ENCODE measurements at places on chromosomes 1 and 21. TPM values are rescaled to one million over a fixed set of nuclear protein-coding genes. Genes with fewer than 3 reads are reported as not detected.

DNA sequence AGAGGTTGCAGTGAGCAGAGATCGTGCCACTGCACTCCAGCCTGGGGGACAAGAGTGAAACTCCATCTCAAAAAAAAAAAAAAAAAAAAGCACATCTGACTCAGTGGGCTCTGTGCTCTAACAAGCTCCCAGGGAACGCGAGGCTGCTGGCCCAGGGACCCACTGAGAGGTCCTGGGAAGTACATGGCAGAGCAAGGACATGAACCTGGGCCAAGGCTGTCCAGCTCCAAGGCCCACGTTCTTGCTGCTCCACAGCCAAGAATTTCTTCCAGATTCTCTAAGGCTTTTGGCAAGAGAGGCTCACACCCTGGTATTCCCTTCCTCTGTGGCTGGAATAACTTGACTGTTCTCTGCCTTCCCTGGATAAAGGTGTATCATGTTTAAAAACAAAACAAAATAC lies 15.4 kb upstream of the AGTRAP start:
- peak; percentile 52 for DNase-seq

STUM gene
- total RNA-seq = 4.7 TPM

- no peak for DNase-seq
These were observed 643.0 kb downstream of the KIF26B start for GRCh38 chr1:245797592-245798348.

POGK gene
- total RNA-seq = 15.9 TPM

DNA sequence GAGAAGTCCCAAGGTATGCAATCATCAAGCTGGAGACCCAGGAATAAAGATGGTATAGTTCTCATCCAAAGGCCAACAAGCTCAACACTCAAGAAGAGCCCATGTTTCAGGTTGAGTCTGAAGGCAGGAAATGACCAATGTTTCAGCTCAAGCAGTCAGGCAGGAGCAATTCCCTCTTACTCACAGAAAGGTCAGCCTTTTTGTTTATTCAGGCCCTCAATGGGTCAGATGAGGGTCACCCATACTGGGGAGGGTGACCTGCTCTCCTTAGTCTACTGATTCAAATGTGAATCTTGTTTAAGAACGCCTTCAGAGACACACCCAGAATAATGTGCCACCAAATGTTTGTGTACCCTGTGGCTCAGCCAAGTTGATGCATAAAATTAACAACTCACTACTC lies 262.4 kb downstream of the USP25 start:
- no peak for DNase-seq

TINAGL1 gene
- total RNA-seq = 31.8 TPM

DNA sequence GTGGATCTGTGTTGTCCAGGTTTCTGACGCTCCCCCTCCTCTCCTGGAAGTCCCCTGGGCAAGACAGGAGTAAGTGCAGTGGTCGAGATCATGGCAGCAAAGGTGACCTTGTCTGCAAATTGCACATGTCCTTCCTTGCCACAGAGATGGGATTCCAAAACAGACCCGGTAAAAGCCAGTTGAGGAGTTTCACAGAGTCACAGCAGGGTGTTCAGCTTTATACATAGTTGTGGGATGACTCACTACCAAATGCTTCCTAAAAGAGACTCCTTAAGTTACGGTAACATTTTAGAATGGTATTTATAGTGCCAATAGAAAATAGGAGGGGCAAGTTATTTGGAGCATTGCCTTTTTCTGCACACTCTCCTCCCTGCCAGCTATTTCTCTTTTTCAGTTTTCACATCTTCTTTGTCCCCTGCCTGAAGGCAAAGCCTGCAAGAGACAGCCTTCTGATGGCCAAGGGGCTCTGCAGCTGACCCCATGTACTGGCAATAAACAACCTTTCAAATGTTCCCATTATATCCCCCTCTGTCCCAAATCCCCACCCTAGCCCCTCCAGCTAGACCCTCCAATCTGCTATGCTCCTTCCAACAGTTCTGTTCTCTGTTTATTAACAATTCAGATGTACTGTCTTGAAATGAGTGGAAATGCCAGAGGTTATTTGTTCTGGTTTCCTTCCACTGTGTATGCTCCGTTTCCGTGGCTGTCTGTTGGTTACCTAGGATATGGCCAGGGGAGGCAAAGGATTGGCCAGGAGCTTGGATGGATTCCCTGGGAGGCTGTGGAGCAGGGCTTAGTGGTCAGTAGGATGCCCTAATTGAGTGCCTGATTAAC lies 115.0 kb downstream of the TGFB2 start:
- DNase-seq = peak; percentile 92

TNFRSF1B gene
- total RNA-seq = 8.8 TPM

RGSL1 gene
- not detected for total RNA-seq

DNA sequence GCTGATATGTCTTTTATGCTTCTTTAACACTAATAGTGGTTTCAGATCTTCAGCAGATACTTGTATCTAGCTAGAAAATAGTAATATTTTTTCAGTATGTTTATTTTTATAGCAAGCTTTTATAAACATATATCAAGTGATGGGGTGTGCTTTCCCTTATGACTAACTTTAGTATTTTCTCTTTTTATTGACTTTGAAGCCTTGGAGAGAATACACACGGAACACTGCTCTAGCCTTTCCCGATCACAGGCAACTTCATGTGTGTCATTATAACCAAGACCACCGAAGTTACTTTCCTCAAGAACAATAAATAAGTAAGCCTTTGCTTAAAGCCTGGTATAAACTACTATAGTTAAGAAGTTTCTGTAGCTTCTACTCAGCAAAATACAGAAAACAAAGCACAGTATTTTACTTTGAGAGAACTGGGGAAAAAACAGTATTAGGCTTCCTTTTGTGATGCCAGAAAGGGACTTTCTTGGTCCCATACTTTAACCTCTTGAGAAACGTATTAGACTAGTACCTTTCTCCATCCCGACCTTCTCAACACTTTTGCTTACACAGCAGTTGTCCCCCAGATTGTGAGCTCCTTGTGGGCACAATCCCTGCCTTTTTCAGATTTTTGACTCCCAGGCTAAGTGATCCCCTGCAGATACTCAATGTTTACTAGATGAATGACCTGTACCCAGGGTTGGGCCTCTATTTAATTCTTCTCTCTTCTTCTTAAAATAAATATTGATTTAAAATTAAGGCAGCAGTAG lies 3.3 kb downstream of the ADSS2 start:
- DNase-seq = no peak

DNA sequence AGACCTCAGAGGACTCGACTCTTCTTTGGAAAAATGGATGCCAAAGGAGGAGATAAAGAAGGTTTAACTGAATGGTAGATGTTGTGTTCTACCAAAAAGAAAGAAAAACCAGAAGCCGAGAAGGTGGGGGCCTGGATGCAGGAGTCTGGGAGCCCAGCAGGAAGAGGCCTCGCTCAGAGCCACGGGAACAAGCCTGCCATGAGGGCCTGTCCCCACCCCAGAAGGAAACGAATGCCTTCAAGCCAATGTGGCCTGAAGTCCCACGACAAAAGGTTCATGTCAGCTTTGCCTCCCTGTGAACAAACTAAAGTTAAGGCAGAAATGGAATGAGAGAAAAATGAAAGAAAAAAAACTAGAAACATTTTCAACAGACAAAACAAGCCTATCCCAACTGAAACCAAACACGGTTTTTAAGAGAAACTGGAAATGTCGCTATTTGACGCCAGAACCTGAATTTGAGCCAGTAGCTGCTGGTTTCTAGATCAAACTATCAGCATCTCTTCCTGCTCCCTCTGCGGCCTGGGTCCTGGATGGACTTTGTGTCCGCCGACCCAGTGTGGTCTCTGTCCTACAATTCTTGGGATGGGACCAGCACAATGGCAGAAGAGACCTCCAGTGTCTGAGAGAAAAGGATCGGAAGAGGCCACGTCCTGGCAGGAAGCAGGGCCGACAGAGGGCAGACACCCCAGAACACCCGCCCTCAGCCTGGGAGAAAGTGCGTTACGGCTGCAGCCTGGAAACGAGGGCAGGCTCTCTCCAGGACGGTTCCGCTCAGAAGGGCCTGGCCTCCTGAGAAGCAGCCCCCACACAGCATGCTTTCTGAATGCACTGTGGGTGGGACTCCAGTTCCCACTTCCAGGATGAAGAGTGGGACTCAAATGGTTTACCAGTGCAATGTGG lies 35.2 kb downstream of the SLC45A1 start:
- peak; percentile 70 for DNase-seq

RSPH1 gene
- total RNA-seq = 0.04 TPM

SELL gene
- total RNA-seq = 0.84 TPM

YY1AP1 gene
- total RNA-seq = 60.6 TPM

DNA sequence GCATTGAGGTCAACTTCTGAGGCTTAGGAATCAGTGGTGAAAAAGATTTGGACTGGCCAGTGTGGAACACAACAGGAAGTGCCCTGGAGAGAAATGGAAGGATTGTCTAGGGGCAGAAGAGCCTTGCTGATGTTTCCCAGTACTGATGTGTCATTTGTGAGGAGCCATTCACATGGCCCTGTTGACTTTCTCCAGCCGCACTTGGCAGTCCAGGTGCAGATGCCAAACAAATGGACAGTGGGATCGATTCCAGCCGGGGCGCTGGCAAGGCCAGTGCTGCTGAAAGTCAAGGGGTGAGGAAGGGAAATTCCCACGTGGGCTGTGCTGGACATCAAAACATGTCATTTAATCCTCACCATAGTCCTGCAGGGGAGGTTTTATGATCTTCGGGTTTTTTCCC lies 4.9 kb upstream of the TRIM63 start:
- DNase-seq = peak; percentile 32
